Fibroblast of upper back skin (primary cell): ENCODE measurements at places on chromosomes 3 and 15.

GRCh38 chr15:68001811-68002210 lies 52.3 kb upstream of the PIAS1 start:
- no peak for DNase-seq

DNA sequence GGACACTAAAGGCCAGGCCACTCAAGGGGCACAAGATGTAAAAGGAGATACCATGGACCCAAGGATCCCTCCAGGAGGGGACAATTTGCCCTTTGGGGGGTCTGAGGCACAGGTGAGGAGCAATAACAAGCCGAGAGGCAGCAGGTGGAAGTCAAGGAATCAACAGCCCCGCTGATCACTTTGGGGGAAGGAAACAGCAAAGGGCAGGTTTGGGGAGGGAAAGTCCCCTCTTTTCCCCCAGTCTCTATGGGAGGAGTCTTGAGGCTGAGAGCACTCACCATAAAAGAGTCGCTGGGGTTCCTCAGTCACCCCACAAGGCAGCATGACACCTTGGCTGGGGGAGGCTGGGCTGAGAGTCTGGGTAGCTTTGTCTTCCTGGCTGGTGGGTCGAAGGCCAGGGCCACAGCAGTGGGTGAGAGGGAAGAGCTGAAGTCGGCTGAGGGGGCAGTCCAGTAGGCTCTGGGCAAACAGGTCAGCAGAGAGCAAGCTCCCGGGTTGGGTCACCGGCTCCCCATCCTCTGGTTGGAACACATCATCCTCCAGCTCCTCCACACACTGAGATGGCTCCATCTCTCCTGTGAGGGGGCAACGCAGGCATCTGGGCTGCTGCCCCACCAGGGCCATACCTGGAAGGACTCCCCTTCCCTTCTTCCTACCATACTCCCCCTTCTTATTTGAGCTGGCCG lies 3.0 kb downstream of the BMF start:
- no peak for DNase-seq

DNA sequence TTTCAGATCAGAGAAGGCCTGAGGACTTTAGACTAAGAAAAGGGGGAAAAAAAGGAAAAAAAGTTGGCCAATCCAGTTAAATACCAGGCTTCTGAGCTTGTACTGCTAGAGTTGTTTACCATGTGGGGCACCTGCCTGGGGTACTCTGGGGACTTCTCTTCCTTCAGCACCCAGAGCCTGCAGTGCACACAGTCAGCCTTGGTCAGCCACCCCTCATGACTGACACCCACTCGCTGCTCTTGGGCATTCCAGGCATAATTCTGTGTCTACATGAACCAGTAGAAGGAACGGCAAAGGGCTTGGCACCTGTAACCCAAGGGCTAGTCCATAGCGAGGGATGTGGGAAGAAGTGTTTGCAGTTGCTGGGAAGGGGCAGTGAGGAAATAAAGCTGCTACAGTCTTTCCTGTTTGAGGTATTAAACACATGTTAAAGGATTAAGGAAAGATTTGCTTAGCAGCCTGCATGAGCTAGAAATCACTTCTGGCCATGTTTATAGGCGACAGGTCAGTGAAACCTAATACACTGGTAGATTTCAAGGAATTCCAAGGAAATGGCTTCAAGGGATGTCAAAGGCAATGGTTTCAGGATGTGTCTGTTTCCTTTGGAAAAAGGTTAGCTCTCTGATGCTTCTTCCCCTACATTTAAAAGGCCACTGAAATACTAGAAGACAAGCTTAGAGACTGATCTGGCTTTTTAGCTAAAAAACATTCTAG lies 232.5 kb downstream of the CHST2 start:
- no peak for DNase-seq

GRCh38 chr3:47949979-47950378 lies 66.2 kb downstream of the MAP4 start:
- DNase-seq, result no peak

DNA sequence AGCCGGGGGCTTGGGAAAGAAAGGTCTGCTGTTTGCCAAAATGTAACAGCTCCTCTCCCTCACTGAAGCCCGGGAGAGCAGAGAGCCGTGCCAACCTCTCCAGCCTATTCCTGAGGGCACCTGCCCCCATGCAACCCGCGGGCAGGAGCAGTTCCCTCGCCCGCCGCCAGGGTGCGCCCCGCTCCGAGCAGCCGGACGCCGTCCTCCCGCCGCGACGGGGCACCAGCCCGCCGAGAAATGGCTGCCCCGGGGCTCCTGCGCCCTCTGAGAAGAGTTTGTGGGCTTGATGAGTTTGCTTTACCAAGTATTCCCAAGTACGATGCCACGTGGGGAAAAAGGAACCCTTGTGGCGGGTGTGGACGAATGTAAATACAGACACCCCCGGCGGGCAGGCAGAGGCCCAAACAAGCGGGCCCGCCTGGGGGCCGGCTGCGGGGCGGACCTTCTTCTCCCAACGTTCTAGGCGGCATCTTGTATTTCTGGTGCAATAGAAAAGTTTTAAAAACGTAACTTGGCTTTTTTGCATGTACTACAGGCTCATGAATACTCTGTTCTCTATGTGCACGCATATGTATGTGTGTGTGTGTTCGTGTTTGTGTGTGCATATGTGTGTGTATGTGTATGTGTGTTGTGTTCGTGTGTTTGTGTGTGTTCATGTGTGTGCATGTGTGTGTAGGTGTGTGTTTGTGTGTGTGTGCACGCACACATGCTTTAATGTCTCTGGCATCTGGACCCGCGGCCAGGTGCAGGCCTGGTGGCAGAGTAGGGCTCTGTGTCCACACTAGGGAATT lies 162.9 kb downstream of the CHSY1 start:
- DNase-seq, result peak; percentile 41

DNA sequence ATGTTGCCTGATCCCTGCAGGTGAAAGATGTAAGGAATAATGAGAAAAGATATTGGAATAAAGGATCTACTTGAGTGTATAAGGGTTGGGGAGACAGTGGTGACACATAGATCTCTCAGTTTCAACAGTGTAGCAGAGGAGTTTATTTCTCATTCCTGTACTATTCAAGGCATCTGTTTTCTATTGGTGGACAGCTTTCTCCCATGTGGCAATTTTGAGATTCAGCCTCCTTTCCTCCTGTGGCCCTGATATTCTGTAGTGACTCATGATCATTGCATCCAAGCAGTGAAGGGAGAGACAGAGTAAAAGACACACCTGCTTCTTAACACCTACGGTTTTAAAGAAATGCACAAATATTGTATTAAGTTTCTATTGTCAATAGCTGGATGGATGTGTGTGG lies 327.6 kb downstream of the GRM7 start:
- DNase-seq, result no peak

DNA sequence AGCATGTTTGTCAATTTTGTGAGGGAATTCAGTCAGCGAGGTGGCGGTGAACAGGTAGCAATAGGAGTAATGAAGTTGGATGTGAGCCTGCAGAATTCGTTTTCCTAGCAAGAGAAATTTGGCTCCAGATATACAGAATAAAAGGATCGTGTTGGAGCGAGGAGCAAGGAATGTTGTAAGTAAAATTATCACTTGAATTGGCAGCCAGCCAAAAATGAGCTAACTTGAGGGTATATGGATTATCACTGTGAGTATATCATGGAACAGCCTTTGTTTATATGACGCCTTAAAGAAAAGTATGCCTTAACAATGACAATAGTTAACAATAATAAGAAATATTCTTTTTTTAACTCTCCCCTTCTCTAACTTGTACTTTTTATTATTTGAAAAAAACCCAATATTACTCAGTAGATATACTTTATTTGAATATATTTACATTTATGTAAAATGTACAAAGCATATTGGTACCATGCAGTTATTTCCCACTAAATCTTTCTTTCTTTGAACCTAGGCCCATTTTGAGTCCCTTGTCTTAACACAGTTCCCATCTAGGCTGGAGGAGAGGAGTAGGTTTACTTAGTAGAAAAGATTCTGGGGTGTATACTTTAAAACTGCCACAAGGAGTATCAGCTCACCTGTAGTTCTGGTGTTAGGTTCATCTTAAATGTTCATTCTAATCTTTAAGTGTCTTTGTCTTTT lies 29.3 kb downstream of the EPHA6 start:
- DNase-seq, result no peak

DNA sequence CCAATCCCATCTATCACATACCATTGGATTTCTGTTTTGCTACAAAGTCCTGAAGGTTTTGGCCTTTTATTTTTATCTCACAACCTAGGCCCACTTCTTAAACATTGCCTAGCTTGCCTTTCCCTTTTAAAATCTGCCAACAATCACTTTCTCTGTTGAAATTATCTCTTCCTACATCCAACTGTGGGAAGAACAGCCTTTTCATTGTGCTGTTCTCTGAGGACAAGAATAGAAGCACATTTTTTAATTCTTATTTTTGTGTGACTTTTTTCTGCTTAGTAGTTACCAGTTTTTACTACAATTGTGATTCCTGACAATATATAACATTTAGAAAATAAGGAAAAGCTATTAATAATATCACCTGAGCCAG lies 159.2 kb downstream of the CNTN6 start:
- no peak for DNase-seq

DNA sequence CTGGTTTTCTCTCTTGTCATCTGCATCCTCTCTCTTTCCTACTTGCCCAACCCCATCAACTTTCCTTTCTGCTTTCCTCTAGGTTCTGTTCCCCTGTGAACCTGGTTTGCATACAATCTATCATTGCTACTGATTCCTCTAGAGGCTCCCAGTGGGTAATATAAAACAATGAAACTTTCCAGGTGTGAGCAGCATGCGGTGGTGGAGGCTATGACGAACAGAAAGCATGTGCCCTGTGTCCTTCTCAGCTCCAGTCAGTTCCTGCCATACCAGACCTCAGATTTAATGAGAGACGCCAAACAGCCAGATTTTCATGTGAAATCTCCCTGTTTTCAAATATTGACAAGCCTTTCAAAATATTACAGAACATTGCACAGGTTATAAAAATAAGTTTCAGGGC lies 3.5 kb upstream of the ACAP2 start:
- DNase-seq, result no peak

- DNase-seq, result no peak
Observed at GRCh38 chr3:134869153-134869726, 74.2 kb downstream of the EPHB1 start.

DNA sequence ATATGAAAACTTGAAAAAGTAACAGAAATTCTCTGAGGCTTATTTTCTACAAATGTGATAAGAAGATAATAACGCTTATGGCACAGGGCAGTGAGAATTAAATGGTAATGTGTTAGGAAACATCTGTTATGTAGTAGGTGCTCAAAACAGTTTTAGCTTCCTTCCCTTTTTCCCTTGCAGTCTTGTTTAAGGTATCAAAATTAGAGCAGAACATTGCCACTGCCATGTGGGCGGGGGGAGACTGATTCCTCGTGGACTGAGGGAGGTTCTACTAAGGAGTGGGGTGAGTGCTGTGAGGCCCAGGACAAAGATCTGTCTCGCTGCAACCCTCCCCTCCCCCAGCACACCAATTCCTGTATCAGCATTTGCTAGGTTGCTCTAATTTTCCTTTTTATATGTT lies 702.4 kb downstream of the TUSC7 start:
- no peak for DNase-seq

DNA sequence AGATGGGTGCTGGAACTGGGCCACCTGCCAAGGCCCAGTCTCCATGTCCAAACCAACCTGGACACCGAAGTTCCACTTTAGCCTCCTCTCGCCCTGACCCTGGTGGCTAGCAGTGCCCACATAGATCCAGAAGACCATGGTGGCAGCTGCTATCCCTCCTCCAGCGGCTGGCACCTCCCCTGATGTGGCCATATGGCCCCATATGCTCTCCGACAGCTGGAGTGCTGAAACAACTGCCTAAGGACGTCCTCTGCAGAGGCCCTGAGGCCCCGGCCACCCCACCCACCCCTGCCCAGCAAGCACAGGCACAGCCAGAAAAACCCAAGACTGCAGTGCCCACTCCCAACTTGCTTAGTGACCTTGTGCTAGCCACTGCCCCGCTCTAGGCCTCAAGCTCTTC lies 182.3 kb upstream of the LINGO1 start:
- DNase-seq, result no peak

DNA sequence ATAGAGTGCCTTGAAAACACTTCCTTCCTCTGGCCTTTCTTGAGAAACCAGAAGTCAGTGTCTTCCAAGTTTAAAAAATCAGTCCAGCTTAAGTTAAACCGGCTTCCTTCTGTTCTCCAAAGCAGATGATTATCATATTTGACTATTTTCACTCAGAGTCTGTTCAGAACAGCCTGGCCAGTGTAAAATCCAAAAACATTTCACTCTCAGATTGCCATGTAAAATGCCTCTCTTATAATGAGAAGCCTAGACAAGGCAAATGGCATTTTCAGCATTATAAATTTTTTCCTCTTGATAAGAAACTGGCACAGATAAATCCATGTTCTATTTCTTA lies 193.5 kb downstream of the TNIK start:
- DNase-seq, result no peak

GRCh38 chr3:159813822-159814531 lies 174.7 kb upstream of the IL12A start:
- DNase-seq, result no peak

DNA sequence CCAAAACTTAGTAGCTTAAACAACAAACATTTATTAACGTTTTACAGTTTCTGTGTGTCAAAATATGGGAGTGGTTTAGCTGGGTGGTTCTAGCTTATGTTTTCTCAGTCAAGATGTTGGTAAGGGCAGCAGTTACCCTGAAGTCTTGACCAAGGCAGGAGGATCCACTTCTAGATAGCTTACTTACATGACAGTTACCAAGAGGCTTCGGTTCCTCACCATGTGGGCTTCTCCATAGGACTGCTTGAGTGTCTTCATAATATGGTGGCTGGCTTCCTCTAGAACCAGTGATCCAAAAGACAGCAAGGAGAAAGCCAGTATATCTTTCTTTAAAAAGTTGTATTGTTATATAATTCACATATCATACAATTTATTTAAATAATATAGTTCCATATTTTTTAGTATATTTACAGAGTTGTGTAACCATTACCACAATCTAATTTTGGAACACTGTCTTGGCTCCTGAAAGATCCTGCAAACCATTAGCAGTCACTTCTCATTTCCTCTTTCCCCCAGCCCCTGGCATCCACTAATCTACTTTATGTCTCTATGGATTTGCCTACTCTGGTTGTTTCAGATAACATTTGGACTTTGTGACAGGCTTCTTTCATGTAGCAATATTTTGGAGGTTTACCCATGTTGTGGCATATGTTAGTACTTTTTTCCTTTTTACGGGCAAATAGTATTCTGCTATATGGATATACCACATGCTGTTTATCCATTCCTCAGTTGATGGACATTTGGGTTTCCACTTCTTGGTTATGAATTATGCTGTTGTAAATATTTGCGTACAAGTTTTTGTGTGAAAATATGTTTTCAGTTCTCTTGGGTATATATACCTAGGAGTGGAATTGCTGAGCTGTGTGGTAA lies 33.3 kb downstream of the MAPK6 start:
- DNase-seq, result no peak

DNA sequence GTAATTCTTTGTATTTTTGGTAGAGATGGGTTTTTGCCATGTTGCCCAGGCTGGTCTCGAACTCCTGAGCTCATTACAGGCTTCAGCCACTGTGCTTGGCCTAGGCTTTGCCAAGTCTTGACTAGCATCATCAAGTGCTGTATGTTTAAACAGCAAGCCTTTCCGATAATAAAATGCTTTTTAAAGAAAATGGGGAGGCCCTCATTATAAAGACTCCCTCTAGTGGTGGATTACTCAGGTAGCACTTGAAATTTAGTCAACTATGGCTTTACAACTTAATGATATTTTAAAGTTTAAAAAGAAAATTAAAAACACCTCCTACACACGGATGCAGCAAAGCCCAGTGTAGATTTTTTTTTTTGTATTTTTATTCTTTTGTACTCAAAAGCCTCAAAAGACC lies 213.6 kb downstream of the GAP43 start:
- peak; percentile 11 for DNase-seq

- no peak for DNase-seq
Observed at GRCh38 chr3:193978486-193978885, 157.5 kb upstream of the HES1 start.

- DNase-seq, result no peak
Observed at GRCh38 chr3:169295126-169295525, 368.4 kb downstream of the MECOM start.

- DNase-seq, result no peak
Observed at GRCh38 chr3:196327405-196327804, 9.4 kb upstream of the DYNLT2B start.
